ENCODE measurements at places on chromosomes 7 and 10.

DNA sequence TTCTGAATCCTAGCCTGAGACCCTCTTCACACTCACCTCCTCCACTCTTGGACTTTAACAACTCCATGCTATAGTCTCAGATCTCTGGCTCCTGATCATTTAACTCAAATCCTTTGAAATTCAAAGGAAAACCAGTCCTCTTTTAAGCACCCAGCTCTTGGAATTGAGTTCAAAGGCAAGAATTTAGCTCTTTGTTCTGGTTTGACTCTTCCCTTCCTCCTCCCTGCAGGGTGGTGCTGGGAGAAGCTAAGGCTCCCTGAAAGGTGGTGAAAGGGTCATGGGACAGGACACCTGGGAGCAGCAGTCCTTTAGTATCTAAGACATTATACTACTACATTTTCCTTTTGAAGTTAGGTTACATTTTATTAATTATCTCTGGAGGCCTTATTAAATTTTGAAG is 259.4 kb downstream of the CCSER2 start:
- DNase-seq, result no peak

DNA sequence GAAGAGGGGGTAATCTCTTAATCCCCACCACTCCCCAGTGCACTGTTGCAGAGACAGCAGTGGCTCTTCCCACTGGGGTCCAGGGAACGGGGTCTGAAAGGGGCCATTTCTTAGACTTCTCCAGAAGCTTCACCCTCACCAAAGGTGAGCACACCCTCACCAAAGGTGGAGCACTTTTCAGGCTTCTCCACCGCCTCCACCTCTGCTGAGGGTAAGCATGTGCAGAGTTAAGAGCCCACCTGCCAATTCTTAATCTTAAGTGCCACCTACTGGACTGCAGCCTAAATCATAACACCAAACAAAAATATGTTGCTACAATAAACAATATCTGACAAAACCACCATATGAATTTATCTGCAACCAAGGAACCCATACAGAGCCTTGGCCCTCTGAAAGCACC is 27.0 kb downstream of the SNX13 start:
- DNase-seq, result no peak

DNA sequence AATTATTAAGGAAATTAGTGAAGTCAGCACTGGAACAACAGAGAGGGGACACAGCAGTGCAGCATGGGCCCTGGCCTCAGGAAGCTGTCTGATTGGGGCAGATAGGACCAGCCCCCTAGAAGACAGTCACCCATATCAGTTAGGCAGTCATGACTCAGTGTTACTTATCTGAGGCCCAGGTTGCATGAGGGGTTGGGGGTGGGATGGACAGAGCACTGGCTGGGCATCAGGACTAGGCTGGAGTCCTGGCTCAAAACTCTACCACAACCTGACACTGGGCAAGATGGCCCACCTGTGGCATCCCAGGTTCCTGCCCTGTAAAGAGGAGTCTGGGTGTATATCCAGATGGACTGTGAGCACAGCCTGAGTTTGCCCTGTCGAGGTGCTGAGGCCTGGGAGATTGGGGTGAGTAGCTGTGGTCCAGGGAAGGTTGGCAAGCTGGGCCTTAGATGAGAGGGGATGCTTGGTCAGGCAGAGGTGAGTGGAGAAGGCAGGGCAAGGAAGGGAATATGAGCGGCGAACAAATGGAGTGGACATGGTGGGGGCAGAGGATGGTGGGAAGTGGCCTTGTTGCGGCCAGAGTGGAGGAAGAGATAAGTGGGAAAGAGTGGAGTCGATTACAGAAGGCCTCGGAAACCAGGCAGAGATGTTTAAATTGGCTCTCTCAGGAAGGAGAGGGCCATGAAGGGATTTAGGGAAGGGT is 37.5 kb downstream of the HK1 start:
- no peak for DNase-seq

- DNase-seq, result no peak
Observed at GRCh38 chr10:5486853-5487235, 12.5 kb downstream of the CALML5 start.

All from esophagus squamous epithelium (tissue), 5 donors.